ENCODE measurements at places on chromosomes 12 and 14. TPM values are rescaled to one million over a fixed set of nuclear protein-coding genes. Genes with fewer than 3 reads are reported as not detected.

DNA sequence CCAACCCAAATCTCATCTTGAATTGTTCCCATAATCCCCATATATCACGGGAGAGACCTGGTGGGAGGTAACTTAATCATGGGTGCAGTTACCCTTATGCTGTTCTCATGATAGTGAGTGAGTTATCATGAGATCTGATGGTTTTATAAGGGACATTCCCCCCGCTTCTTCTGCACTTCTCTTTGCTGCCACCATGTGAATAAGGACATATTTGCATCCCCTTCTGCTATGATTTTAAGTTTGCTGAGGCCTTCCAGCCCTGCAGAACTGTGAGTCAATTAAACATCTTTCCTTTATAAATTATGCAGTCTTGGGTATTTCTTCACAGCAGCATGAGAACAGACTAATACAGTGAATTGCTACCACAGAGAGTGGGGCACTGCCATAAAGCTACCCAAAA, 179.1 kb downstream of the LRIG3 start:
- DNase-seq, result no peak

GRCh38 chr12:64682572-64683277, 72.4 kb downstream of the RASSF3 start:
- no peak for DNase-seq

- DNase-seq, result no peak
Measured at GRCh38 chr14:100747021-100747586, 20.4 kb downstream of the DLK1 start.

DNA sequence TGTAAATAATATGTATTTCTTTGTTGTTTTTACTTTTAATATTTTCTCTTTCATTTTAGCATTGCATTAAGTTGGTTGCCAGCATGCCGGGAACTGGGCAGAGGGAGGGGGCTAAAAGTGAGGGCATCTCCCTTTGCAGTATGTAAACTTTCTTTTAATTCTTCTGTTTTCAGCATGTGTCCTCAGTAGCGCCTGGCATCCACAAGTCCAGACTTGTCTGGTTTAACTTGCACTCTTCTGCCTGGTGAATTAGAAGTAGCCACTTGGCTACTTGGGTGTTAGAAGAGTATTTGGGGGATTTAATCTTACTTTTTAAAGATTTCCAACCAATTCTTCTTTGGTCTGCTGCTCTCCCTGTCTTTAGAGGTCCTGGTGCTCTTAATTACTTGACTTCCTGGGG, 117.2 kb upstream of the SCAF11 start:
- DNase-seq, result no peak

GRCh38 chr12:6228535-6229223, 28.5 kb downstream of the CD9 start:
- DNase-seq, result no peak

The GPR132 gene
- 1.7 TPM for total RNA-seq
